ENCODE measurements at places on chromosomes 2 and 18. TPM values are rescaled to one million over a fixed set of nuclear protein-coding genes. Genes with fewer than 3 reads are reported as not detected.

Gene EVA1A
- total RNA-seq: 7.7 TPM

Gene ZNF407
- 2.9 TPM for total RNA-seq

Gene ALK
- total RNA-seq: not detected

Gene PDCD1
- not detected for total RNA-seq

Gene CREG2
- 9.3 TPM for total RNA-seq

Gene GDF7
- total RNA-seq: 0.15 TPM

Gene MARCHF4
- 20.0 TPM for total RNA-seq

Gene ZBTB7C
- total RNA-seq: 0.53 TPM

Gene SCG2
- 1.4 TPM for total RNA-seq

Gene ANKRD62
- total RNA-seq: not detected

Gene SERPINB7
- total RNA-seq: 2.0 TPM

Gene PLEK
- total RNA-seq: not detected

Gene CYTIP
- total RNA-seq: 0.05 TPM

Gene FAM117B
- total RNA-seq: 2.3 TPM

Gene FSHR
- not detected for total RNA-seq

Gene AOX1
- 5.4 TPM for total RNA-seq

Gene CSRNP3
- total RNA-seq: not detected

Gene WNT10A
- total RNA-seq: 0.06 TPM

Gene CCDC178
- not detected for total RNA-seq

Gene UBE2E3
- 73.1 TPM for total RNA-seq

Gene CPO
- total RNA-seq: not detected

Gene NOSTRIN
- 1.9 TPM for total RNA-seq

Gene CXCR2
- not detected for total RNA-seq

Gene CDK15
- total RNA-seq: not detected

Gene RGPD4
- total RNA-seq: 0.07 TPM

Gene PID1
- total RNA-seq: 4.3 TPM

Gene UGT1A4
- 0.07 TPM for total RNA-seq

Gene PPM1G
- total RNA-seq: 176 TPM

Gene DYNAP
- not detected for total RNA-seq

Gene UGT1A9
- 3.9 TPM for total RNA-seq

Gene SESTD1
- total RNA-seq: 22.0 TPM

Gene CFAP65
- total RNA-seq: 0.22 TPM

Gene CRYGC
- total RNA-seq: not detected

Gene CRYGD
- total RNA-seq: not detected

Gene GAREM1
- 8.2 TPM for total RNA-seq

Gene ACTR3
- 276 TPM for total RNA-seq

All from A549 treated with dexamethasone at 1 μM for 4 hours (cell line).